Right atrium auricular region (tissue), 2 donors: ENCODE measurements at places on chromosomes 7 and 10. TPM values are rescaled to one million over a fixed set of nuclear protein-coding genes. Genes with fewer than 3 reads are reported as not detected.

DNA sequence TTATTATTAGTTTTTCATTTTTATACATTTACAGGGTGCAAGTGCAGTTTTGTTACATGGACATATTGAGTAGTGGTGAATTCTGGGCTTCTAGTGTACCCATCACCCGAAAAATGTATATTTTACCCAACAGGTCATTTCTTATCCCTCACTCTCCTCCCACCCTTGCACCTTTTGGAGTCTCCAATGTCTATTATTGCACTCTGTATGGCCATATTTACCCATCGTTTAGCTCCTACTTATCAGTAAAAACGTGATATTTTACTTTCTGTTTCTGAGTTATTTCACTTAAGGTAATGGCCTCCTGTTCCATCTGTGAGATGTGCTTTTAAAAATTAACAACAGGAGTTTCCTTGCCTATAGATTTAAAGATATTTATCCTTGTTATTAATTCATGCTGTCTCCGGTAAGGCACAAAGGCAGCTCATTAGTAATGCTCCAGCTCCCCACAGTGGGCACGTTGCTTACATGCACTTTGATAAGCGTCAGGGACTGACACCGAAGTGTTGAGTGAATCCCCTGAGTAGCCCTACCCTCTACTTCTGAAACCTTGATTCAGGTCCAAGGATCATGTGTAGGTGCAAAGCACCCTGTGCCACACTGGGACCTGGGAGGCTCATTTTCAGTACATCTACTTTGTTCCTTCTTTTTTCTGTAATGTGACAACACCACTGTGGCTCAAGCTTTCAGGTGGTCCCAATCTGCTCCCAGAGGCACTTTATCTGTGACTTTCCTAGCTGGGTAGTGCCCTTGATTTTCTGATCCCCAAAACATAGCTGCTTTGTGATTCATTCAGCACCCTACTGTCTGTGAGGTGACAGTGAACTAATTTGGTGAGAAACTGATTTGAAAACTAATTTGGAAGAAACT lies 27.3 kb downstream of the HYAL4 start:
- DNase-seq: no peak

GRCh38 chr7:114416129-114416990 lies 1.7 kb downstream of the FOXP2 start:
- DNase-seq: no peak

DNA sequence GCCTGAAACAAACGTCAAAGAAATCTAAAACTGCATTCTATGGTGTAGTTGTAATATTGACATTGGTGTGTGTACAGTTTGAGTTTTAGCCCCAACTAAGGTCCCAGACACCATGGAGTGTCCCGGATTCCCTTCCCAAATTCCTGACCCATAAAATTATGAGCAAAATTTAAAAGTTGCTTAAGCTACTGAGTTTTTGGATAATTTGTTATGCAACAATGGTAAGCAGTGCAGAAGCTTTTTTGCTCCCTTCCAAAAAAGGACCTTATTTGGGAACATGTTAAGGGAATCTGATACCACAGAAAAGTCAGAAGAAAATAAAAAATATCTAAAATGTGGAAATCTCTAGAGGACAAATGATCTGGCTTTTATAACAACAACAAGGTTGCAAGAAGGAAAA lies 63.3 kb upstream of the KMT2E start:
- DNase-seq: no peak

GRCh38 chr10:3750006-3750816 lies 34.8 kb downstream of the KLF6 start:
- no peak for DNase-seq

DNA sequence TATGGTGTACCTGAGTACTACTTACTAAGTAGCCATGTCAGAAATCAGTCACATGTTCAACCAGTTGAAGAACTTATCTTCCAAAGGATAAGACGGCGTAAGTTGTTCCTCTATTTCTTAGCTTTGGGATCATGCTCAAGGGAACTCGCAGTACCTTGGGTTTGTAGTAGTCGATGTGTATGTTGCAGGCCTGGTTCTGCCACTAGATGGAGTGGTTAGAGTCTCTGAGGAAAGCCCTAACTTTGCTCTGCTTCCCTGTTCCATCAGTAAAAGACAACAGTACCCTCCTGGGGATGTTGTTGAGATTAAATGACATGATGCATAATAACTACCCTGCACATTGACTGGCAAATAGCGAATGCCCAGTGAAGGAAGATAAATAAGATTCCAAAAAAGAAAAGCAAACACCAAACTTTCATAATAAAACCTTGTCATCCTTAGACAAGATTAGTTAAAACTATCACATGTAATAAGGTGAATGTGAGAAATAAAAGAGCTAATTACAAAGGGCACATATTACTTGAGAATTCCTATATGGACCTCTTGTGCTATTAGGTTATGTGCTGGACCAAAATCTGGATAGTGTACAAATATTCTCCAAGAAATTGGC lies 165.9 kb downstream of the ABCA13 start:
- DNase-seq: no peak

DNA sequence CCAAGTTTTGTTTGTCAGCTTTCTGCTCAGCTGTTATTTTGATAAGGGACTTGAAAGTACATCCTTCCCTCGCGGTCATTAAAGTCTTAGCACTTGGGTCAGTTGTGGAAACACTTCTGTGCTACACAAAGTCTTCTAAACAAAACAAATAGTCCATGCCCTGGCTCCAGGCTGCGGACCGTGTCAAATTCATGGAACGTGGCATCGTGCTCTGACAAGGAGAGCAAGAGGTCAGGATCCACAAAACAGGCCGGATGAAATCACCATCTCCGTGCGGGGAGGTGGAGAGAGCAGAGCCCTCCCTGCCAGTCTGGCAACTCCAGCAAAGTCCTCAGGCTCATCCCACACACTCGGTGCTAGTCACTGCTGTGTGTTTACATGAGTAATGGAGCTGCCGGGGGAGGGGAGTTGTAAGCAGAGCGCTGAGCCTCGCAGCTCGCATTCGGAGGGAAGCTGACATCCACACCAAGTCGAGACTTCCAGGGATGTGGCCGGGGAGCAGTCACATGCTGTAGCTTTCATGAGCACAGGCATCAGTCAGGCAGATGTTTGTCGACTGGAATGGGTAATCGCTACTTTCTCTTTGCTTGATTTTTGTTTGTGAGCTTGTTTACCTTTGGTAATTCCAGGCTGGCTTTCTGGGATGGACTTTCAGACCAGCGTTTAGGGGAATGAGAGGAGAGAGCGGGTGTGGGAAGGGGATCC lies 147.6 kb downstream of the ARID5B start:
- peak; percentile 96 for DNase-seq

CALHM3 gene
- total RNA-seq: not detected

SPDYE9 gene
- total RNA-seq: not detected

CRYGN gene
- total RNA-seq: 0.90 TPM

NEUROG3 gene
- total RNA-seq: not detected

VENTX gene
- 0.63 TPM for total RNA-seq

ARMC10 gene
- 11.6 TPM for total RNA-seq

EFCAB10 gene
- not detected for total RNA-seq
